ENCODE measurements at places on chromosomes 7 and 10. TPM values are rescaled to one million over a fixed set of nuclear protein-coding genes. Genes with fewer than 3 reads are reported as not detected.

The MMD2 gene
- total RNA-seq, result 0.47 TPM

The CRTAC1 gene
- 2.5 TPM for total RNA-seq

The RPEL1 gene
- total RNA-seq, result not detected

The RARRES2 gene
- 0.86 TPM for total RNA-seq

The GPC2 gene
- total RNA-seq, result 530 TPM

The INSYN2A gene
- total RNA-seq, result 1.7 TPM

The CRYGN gene
- total RNA-seq, result not detected

GRCh38 chr10:50625649-50626132 lies 1.9 kb upstream of the SGMS1 start:
- no peak for DNase-seq

DNA sequence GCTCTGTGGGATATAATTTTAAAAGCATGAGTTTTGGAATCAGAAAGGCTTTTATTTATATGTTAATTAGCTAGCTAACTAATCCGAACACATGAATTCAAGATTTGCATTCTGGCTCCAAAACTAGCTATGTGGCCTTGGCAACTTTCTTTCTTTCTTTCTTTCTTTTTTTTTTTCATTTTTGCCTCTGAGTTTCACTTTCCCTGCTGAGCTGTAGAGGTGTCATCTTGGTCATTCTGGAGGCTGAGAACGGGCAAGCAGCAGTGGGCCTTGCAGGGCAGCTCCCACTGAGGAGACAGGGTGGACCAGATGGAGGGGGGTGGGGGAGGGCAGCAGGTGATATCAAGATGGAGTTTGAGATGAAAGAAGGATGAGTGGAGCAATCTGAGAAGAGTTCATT lies 24.8 kb upstream of the SFMBT2 start:
- DNase-seq, result no peak

GRCh38 chr10:72322030-72322279 lies 32.8 kb downstream of the DNAJB12 start:
- no peak for DNase-seq

DNA sequence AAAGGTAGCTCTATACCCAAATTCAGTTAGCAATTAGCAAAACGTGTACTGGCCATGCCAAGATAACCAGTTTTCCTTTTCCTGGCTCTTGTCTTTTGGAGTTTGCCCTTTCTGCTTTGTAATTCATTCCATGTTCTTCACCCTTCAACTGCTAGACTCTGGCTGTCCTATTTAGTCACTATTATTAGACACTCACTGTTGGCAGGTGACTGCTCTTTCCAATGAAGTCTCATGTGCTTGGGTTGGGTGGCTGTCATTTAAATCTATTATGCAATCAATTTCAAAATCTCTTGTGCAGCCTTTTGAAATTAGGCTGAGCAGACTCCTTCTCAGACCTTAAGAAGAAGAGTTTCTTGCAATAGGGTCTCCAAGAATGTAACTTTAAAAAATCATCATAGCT lies 266.5 kb downstream of the GPR158 start:
- DNase-seq, result no peak

GRCh38 chr7:115106316-115106715 lies 184.4 kb downstream of the MDFIC start:
- no peak for DNase-seq

DNA sequence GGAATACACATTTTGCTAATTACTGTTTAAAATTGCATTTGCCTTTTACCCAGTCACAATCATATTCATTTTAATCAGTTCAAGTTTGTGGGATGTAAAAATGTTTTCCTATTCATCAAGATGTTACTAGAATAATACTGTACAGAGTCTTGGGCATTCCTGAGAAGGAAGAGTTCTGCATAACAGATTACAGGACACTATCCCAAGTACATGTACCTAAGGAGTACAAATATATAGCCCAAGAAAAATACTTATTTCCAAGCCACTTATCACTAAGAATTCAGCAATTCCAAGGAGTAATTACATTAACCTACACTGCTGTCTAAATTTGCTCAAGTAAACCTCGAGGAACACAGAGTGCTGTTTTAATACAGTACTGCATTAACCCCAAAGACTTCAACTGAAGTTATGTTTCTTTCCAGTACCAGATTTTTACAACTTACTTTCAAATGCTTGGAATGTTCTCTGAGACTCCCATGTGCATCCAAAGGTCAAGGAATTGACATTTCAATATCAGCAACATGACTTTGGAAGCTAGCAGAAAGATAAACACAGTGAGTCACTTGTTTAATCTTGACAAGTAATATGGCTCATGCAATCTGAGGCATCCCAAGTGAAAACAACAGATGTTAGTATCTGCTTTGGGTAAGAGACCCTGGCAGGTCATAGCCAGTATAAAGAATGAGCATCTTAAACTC lies 125.4 kb upstream of the BET1 start:
- DNase-seq, result no peak

- no peak for DNase-seq
Measured at GRCh38 chr10:129133856-129134255, 333.2 kb upstream of the MGMT start.

DNA sequence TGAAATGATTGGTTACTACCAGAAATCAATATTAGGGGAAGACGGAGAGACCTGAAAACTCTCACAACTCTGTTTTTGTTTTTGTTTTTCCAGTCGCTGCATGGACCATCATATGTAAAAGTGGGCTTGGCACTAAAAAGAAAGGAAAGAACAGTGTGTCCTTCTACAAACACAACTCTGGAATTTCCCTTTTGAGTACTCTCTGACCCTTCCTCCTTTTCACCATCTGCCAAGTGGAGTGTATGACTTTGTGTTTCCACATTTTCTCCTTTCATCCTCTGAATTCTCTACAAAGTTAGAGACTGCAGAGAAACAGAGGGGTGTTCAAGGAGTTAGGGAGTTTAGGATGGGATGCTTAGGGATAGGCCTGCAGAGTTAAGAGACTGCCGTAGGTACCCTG lies 92.0 kb downstream of the MDFIC start:
- no peak for DNase-seq

- no peak for DNase-seq
Measured at GRCh38 chr7:140358024-140358411, 40.3 kb downstream of the SLC37A3 start.

DNA sequence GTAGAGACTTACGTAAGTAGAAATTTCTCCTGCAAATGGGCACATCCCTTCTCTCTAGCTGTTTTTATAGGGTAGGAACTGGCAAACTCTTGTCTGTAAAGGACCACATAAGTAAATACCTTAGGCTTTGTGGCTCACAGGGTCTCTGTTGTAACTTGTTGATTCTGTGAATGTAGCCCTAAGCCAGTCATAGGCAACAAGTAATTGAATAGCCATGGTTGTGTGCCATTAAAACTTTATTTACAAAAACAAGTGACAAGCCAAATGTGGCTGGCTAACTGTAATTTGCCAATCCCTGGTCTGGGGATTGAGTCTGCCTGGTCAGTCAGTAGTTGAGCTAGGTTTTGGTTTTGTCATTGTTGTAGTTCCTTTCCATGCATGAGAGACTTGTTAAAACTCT lies 5.3 kb upstream of the KLF6 start:
- no peak for DNase-seq

DNA sequence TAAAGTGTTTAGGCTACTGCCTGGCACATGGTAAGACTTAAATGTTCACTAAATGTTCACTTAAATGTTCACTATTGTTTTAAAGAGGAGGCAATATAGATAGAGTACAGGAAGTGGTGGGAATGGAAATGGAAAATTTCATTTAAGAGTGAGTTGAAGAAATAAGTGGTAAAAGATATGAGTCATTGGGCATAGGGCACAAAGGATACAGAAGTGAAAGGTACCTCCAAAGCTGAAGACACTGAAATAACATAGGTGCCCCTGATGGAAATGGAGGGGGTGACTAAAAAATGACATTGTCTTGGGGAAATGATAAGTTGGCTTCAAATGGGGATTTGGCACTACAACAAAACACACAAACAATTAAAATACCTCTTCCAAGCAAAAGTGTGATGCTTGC lies 5.2 kb upstream of the FRA10AC1 start:
- no peak for DNase-seq

GRCh38 chr7:22216832-22217475 lies 140.0 kb downstream of the RAPGEF5 start:
- DNase-seq, result no peak

DNA sequence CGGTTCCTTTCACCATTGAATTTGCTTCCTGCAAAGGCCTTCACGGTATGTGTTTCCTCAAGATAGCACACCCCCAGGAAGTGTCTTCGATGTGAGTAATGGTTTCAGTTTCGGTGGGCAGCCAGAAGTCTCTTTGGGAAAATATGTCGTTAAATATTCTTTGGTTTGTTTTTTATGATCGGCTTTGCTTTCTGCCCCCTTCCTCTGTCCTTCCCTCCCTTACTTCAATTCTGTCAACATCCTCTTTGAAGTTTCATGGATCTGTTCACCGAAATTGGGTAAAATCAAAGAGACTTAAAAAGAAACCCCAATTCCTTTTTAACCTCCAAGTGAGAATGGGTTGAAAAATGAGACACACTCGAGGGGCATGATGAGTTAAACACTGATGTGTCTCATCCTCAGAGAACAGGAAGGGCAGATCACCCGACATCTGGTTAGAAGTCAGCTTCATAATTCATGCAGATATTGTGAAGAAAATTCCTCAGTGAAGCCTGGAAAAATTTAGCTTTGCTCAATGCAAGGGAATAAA lies 170.8 kb upstream of the HABP2 start:
- no peak for DNase-seq

- DNase-seq, result no peak
Measured at GRCh38 chr7:41809529-41809939, 106.6 kb upstream of the INHBA start.

- DNase-seq, result no peak
Measured at GRCh38 chr10:28120795-28121194, 121.9 kb upstream of the ODAD2 start.

DNA sequence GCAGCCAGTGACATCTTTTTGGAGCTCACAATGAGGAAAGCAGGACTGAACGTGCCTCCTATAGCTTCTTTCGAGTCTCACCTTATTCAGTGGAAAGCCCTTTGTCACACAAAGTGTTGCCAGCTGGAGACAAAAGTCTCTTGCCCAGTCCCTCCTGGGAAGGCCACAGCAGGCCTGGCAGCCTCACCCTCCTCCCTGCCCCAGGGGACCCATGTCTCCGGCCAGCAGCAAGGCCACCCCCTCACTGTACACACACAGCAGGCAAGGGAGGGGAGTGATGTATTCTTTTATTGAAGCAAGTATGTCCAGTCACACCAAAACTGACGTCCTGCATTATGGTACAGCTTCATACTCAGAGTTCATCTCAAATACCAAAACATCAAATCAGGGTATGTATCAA lies 56.0 kb downstream of the CSGALNACT2 start:
- DNase-seq, result no peak

GRCh38 chr7:26843705-26844104 lies 20.7 kb downstream of the SKAP2 start:
- DNase-seq, result no peak

- no peak for DNase-seq
Measured at GRCh38 chr10:99459217-99459616, 28.8 kb upstream of the GOT1 start.

DNA sequence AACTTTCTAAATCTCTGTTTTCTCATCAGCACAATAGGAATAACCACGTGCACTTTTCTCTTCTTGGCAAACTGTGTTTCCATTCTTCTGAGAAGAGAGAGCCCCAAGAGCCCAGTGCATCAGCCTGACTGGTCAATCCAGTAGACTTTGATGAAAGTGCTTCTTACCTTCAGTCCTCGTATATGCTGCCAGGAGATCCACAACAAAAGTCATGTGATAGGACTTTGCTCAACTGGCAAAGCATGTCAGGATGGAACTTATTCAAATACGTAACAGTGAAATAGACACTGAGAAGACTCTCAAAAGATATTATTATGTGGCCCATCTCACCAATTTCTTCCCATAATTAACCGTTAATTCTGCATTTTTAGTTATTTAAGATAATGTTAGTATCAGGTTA lies 1031.5 kb upstream of the LRRTM3 start:
- no peak for DNase-seq

- no peak for DNase-seq
Measured at GRCh38 chr10:15309221-15309620, 61.9 kb downstream of the FAM171A1 start.
